ENCODE measurements at places on chromosomes 7 and 10.

- DNase-seq: no peak
- H3K27me3 ChIP-seq: peaks cover 88% of the 10 kb centered on the region
These were observed 75.8 kb upstream of the EN2 start for GRCh38 chr7:155381852-155382801.

DNA sequence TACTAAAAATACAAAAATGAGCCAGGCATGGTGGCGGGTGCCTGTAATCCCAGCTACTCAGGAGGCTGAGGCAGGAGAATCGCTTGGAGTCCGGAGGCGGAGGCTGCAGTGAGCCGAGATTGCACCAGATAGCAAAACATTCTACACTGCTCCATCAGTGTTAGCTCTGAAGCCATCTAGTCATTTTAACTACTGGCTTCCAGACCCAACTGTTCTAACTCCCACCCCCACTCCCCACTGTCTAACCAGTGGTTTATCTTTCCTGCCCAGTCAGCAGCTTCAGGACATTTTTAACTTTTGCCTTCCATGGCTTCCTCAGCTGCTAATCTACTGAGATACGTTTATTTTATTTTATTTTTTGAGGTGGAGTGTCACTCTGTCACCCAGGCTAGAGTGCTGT, 6.2 kb upstream of the FRAT1 start:
- DNase-seq: no peak
- no peaks in the 10 kb centered on the region for H3K27me3 ChIP-seq
- H3K36me3 ChIP-seq: no peaks in the 10 kb centered on the region
- H3K4me3 ChIP-seq: no peak overlapping the region

DNA sequence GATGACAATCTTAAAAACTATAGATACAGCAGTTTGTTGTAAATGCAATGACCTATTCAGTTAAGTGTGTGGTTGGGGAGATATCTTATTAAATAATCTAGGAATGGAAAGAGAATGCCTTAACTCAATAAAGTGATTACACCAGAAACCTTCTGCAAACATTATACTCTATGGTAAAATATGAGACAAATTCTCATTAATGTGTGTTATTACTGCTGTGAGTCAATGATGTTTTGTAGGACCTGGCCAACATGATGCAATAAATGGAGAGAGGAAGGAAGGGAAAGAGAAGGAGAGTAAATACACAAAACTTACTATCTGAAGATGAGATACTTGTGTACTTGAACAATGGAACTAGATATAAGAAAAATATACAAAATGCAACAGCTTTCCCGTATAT, 25.1 kb downstream of the MKX start:
- peaks cover 4% of the 10 kb centered on the region for H3K36me3 ChIP-seq
- no peak overlapping the region for H3K27ac ChIP-seq
- DNase-seq: no peak
- no peak overlapping the region for H3K4me3 ChIP-seq
- peaks cover 5% of the 10 kb centered on the region for H3K4me1 ChIP-seq

- H3K4me1 ChIP-seq: peaks cover 3% of the 10 kb centered on the region
- H3K4me3 ChIP-seq: no peak overlapping the region
- no peaks in the 10 kb centered on the region for H3K27me3 ChIP-seq
- H3K36me3 ChIP-seq: peaks cover 7% of the 10 kb centered on the region
- DNase-seq: peak; percentile 24
These were observed 55.8 kb upstream of the MRLN start for GRCh38 chr10:59808896-59809643.

DNA sequence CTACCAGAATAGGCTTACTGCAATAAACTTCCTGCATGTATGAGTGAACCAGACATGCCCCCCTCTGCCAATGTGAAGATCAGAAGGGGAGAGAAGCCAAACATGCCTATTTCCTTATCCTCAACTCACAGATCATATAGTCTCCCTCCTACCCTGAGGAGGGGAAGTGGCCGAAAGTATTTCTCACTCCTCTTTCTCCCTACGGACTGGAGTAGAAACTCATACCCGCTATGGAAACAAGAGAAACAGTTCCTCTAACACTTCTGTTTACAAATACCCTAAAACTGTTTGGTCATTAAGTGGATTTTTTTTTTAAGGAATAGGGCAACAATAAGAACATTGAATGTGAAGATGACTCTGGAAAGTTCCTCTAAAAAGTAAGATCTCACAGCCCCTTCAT, 31.4 kb downstream of the CCNJ start:
- no peak overlapping the region for H3K27ac ChIP-seq
- no peak for DNase-seq
- no peaks in the 10 kb centered on the region for H3K27me3 ChIP-seq
- H3K36me3 ChIP-seq: peaks cover 3% of the 10 kb centered on the region
- peaks cover 10% of the 10 kb centered on the region for H3K4me1 ChIP-seq
- no peak overlapping the region for H3K4me3 ChIP-seq

DNA sequence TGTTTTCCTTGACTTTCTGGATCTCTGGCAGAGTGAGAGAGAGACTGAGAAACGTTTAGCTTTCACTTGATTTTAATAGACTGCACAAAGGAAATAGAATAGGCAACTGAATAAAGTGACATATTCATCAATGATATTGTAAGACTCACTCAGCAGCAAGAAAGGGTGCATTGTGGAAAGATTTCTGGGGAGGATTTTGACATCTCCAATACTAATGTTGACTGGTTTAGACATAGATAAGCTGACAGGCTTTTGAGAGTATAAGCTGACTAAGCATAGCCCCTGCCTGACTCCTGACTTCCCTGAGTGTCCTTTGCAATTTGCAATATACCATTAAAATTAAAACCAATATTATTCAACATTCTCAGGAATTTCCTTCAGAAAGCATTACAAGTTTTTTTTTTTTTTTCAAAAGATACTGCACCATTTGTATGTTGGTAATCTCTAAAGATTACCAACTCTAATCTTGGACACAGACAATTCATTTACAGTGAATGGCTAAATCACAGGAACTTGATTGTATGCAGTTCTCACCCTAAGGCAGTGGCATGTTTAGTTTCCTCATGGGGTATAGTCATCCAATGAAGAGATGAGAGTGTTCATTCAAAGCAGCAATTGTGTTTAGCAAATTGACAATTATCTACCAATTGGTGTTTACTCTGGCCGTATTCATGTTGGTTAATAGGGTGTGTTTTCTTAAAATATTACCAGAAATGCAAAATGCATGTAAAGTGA, 325.6 kb downstream of the SORCS3 start:
- H3K4me1 ChIP-seq: no peaks in the 10 kb centered on the region
- H3K4me3 ChIP-seq: no peak overlapping the region
- no peaks in the 10 kb centered on the region for H3K36me3 ChIP-seq
- no peak for DNase-seq

DNA sequence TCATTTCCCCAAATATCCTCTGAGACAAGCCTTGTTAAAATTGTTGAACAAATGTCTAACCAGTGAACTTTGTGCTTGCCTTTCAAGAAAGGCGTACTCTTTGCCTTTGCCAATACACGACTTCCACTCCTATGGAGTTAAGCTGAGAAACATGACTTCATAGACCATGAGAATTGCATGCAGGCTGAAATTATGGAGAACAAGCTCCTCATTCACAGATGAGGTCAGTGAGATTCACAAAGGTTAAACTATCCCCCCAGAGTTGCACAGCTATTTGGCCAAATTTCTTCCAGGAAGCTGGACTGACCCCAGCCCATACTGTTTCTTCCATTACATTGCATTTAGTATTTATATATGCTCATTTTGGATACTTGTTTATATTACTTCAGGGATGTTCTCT, 221.4 kb upstream of the SEMA3C start:
- no peak overlapping the region for H3K4me3 ChIP-seq
- H3K36me3 ChIP-seq: no peaks in the 10 kb centered on the region
- no peak for DNase-seq
- no peaks in the 10 kb centered on the region for H3K4me1 ChIP-seq
- no peak overlapping the region for H3K27ac ChIP-seq
- H3K27me3 ChIP-seq: no peaks in the 10 kb centered on the region

GRCh38 chr10:119653209-119653608, 2.0 kb downstream of the BAG3 start:
- H3K4me1 ChIP-seq: peaks cover 43% of the 10 kb centered on the region
- H3K36me3 ChIP-seq: no peaks in the 10 kb centered on the region
- H3K27ac ChIP-seq: peak overlapping the region; percentile 93
- no peak for DNase-seq

- H3K4me1 ChIP-seq: peaks cover 1% of the 10 kb centered on the region
- no peak for DNase-seq
- H3K36me3 ChIP-seq: no peaks in the 10 kb centered on the region
- H3K27me3 ChIP-seq: peaks cover 6% of the 10 kb centered on the region
- no peak overlapping the region for H3K27ac ChIP-seq
These were observed 11.0 kb upstream of the BLVRA start for GRCh38 chr7:43747328-43748105.

GRCh38 chr10:14573666-14574261, 200.9 kb downstream of the FAM107B start:
- no peak for DNase-seq
- H3K4me3 ChIP-seq: peak overlapping the region; percentile 57
- H3K4me1 ChIP-seq: peaks cover 61% of the 10 kb centered on the region

DNA sequence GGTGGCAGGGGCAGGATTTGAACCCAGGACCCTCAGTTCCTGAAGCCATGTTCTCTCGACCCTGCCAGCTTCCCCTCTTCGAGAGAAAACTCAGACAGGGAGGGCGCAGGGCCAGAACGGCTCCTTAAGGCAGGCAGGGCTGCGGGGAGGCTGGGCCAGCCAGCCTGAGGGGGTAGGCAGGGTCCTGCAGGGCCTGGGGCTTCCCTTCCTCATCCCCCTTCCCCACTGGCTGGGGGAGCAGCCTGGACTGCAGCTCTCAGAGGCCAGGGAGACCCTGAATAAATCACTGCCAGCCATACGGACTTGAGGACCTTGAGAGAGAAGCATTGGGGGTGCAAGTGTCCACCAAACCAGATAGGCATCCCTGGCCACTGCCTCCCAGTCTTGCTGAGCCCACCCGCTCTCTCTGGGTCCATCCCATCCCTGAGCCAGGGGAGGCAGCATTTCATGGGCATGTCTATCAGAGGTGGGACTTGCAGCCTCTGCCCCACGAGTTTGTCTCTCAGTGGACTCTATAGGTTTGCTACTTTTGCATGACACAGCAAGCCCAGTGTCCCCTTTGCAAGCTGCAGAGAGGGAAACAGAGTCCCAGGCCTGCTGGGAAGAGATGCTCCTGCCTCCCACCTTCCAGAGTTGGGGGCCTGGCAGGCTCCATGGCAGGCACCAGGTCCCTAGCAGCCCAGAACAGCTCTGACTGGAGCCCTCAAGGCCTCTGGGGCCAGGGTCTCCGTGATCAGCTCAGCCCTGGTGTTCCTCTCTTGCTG, 70.9 kb downstream of the MYL10 start:
- peaks cover 2% of the 10 kb centered on the region for H3K36me3 ChIP-seq
- peaks cover 2% of the 10 kb centered on the region for H3K4me1 ChIP-seq
- peaks cover 36% of the 10 kb centered on the region for H3K27me3 ChIP-seq

GRCh38 chr10:93245779-93246178, 172.1 kb downstream of the CYP26A1 start:
- no peaks in the 10 kb centered on the region for H3K36me3 ChIP-seq
- no peak overlapping the region for H3K4me3 ChIP-seq
- DNase-seq: no peak

DNA sequence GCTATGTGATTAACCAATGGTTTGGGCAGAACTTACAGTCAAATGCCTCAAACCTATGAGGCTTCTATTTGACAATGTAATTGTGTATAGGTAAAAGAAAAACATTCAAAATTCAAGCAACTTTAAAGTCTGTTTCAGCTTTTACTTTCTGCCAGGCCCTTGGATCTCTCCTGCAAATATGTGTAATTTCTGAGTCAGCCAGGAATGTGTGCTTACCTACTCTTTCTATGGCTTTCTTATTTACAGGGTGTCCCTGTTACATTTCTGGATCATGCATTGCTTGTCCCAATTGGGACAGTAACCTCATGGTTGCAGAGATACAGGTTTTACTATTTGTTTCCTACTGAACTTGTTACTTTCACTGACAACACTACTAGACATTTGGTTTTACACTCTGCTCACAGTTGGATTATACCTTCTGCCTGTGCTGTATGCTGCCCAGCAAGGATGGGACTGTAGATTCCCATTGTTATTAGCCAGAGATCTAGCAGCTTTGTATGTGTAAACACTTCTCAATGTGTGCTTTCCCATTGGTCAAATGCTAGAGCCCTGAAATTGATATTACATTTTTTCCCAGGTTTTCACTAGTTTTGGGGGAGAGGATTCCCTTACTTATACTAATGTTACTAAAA, 355.3 kb downstream of the ARL4A start:
- no peak for DNase-seq
- peaks cover 32% of the 10 kb centered on the region for H3K27me3 ChIP-seq
- H3K36me3 ChIP-seq: no peaks in the 10 kb centered on the region
- no peak overlapping the region for H3K27ac ChIP-seq
- H3K4me1 ChIP-seq: no peaks in the 10 kb centered on the region

DNA sequence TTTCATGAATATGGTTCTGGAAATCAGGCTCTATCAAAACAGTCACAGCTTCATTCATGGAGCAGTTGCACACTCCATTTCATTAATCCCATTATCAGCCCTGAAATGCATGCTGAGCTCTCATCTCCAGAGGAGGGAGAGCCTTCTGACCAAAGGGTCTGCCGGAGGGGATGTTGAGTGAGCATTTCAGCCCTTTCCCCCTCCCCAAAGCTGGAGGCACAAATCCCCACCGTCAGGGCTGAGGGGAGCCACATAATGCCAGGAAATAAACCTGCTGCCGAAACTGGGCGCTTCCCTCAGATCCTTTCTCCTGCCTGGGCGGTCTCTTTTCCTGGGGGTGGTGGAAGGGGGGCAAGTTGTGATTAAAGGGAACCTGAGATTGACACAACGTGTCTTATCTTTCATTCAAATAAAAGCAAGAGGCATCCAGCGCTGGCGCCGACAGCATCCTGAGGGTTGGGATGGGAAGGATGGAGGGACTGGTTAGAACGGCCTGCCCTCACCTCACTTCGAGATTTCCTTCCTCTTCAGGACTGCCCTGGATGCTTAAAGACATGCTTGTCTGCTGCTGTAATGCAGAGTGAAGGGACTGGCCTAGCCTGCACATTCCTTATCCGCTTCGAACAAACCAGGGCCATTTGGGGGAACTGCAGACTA, 71.6 kb downstream of the TLL2 start:
- H3K27me3 ChIP-seq: peaks cover 62% of the 10 kb centered on the region
- H3K27ac ChIP-seq: no peak overlapping the region
- H3K36me3 ChIP-seq: no peaks in the 10 kb centered on the region
- DNase-seq: no peak
- H3K4me3 ChIP-seq: no peak overlapping the region
- no peaks in the 10 kb centered on the region for H3K4me1 ChIP-seq

GRCh38 chr7:2477447-2478398, 1.5 kb upstream of the GRIFIN start:
- no peaks in the 10 kb centered on the region for H3K27me3 ChIP-seq
- no peak overlapping the region for H3K4me3 ChIP-seq
- H3K36me3 ChIP-seq: no peaks in the 10 kb centered on the region
- H3K4me1 ChIP-seq: peaks cover 3% of the 10 kb centered on the region
- no peak overlapping the region for H3K27ac ChIP-seq

DNA sequence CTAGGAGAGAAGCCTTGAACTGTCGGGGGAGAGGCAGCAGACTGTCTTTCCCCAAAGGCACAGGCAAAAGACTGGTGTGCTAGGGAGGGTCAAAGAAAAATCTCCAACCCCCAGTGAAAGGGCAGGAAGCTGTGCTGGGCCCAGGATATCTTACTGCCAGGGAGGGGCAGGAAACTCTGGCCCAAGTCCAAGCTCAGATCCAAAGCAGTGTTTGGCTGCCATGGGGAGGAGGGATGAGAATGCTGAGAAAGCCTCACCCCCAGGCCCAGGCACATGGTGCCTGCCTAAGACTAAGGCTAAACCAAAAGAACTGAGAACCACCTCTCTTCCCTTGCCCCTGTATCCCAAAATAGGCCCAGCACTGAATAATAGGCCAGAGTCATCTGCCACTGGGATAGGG, 171.2 kb downstream of the PLPP4 start:
- H3K4me3 ChIP-seq: no peak overlapping the region
- H3K4me1 ChIP-seq: no peaks in the 10 kb centered on the region
- H3K27ac ChIP-seq: no peak overlapping the region
